Uterus (tissue), 4 donors: ENCODE measurements at places on chromosomes 4 and X.

- DNase-seq, result no peak
Measured at GRCh38 chr4:15238720-15239119, 189.1 kb upstream of the C1QTNF7 start.

GRCh38 chr4:40682290-40683101 is 52.8 kb upstream of the RBM47 start:
- DNase-seq, result no peak

GRCh38 chrX:85109235-85109634 is 105.6 kb downstream of the APOOL start:
- no peak for DNase-seq

DNA sequence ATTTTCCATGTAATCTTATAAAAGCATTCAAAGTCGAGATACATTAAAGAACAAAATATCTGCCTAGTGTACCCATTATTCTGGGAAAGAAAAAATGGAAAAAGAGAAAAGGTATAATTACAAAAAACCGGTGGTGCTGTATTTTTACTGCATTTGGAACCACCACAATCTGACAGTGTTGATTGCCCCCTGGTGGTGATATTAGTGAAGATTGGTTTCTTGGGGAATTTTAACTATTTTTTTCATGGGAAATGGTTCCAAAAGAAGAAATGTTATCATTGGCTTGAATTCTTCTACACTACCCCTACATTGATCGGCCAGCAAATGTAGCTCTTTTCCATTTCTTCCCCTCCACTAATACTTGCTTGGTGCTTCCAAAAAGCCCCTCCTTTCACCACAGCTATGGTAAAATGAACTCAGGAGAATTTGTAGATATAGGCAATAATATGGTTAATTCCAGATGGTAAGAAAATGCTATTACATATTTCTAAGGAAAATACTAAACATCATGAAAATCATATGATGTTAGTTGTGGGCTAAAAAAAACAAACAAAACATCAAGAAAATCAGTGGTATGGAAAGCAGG is 50.0 kb downstream of the COX18 start:
- no peak for DNase-seq

DNA sequence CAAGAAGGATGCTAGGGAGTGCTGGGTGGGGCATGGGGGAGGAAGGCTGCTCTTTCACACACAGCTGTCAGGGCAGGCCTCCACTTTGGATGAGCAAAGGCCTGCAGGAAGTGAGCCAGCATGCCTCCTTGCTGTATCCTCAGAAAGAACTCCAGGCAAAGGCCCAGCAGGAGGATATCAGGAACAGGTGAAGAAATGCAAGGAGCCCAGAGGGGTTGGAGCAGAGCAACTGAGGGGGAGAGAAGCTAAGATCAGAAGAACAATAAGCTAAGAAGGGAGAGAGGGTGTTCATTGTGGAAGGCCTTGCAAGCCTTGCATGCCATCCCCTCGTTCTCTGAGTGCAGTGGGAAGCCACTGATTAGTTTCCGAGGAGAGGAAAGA is 115.1 kb downstream of the CAMK2D start:
- no peak for DNase-seq

DNA sequence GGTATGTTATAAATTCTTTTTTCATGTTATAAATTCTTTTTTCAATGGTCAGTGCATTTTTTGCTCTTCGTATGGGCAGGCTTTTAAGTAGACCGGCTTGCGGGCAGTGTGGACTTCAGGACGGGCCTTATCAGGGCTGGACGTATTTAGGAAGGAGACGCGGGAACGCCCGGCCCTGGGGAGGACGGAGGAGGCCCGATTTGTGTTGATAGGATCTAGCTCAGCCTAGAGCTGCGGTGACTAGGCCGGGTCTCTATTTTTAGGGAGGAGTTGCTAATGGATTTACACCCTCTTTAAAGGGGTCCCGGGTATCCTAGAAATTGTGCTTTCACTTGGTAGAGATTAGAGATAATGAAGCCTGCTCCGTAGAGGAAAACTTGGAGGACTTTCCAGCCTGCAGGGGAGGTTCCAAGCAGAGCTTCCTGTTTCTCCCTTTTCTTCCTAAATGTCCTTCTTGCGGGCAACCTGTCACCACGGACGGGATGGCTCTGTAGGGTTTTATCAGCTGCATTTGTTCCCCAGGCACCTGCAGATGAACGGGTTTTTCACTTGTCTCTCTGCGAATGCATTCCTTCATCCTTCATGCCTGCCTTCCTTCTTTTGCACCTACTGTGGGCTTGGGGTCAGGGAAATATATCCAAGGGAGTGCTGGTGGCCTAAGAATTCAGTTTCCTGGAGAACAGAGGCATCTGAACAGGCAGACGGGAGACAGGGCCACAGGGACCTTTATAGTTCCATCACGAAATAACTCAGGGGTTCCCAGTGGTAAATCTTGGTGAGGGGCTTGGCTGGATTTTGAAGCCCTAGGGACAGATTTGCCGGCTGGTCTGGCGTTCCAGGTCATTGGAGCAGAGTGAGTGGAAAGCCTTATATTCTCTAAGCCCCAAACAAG is 1.4 kb downstream of the CD99 start:
- DNase-seq, result peak; percentile 40

GRCh38 chr4:147581606-147582350 is 35.4 kb upstream of the TMEM184C start:
- no peak for DNase-seq

DNA sequence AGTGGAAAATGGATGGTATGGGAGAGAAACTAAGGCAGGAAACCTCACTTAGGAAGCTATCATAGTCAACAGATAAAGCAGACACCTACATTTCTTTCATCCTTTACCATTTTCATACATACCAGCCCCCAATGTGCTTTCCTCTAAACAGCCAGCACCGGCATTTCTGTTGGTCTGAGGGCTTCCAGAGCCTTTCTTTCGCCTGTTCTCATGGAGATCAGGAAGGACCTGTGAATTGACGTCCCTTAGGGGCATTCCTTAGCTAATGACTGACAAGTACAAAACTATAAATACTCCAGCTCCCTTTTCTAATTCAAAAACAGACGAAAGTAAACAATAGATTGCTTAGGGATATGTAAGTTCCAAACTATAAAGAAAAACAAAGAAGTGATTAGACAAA is 215.5 kb upstream of the CNKSR2 start:
- no peak for DNase-seq

GRCh38 chr4:67723949-67724348 is 23.0 kb upstream of the UBA6 start:
- DNase-seq, result no peak

GRCh38 chrX:23745786-23746185 is 2.7 kb upstream of the ACOT9 start:
- DNase-seq, result no peak
